Stromal cell of bone marrow (primary cell): ENCODE measurements at places on chromosomes 5 and 9.

GRCh38 chr9:83280268-83280667 is 217.3 kb upstream of the RASEF start:
- DNase-seq = no peak

- DNase-seq = no peak
Measured at GRCh38 chr5:56105511-56106291, 110.9 kb upstream of the IL6ST start.

GRCh38 chr9:70131296-70131695 is 87.6 kb downstream of the MAMDC2 start:
- no peak for DNase-seq

- DNase-seq = no peak
Measured at GRCh38 chr9:14175778-14176177, 138.2 kb downstream of the NFIB start.

- no peak for DNase-seq
Measured at GRCh38 chr5:142551338-142552067, 134.4 kb downstream of the FGF1 start.

DNA sequence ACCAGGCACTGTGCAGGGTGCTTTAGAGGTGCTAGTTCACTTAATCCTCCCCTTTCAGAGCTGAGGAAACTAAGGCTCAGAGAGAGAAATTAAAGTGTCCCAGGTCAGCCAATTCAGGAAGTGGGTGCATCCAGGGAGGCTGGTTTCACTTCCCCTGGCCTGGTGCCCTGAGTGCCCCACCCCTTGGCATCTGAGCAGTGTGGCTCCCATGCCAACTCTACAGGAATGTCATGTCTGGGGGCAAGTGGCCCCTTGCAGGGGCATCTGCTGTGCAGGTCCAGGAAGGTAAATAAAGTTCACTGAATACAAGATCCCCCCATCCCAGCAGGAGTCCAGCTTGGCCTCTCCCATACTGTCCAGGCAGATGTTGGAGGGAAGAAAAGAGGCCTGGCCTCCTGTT is 4.4 kb upstream of the N4BP3 start:
- no peak for DNase-seq

- no peak for DNase-seq
Measured at GRCh38 chr5:154071799-154072413, 33.1 kb downstream of the MFAP3 start.

DNA sequence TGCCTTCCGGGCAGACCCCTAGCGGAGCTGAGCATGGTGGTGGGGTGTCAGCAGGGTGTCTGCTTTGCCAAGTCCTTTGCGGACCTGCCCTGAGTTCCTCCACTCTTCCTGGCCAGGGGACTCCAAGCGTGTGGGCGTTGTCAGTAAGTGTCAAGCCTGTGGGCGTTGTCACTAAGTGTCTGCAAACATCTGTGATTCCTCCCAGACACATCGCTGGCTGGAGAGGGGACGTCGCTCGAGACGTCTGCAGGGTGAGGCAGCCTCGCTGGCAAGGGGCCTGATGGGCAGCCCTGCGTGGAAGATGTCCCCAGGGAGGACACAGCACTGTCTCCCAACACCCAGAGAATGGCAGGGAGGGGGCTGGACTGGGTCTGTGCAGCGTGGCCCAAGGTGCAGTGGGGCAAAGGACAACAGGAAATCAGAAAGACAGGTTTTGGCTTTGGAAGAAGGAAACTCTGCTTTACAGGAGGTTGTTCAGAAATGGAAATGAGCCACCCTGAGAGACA is 28.8 kb downstream of the ADAMTSL2 start:
- no peak for DNase-seq

DNA sequence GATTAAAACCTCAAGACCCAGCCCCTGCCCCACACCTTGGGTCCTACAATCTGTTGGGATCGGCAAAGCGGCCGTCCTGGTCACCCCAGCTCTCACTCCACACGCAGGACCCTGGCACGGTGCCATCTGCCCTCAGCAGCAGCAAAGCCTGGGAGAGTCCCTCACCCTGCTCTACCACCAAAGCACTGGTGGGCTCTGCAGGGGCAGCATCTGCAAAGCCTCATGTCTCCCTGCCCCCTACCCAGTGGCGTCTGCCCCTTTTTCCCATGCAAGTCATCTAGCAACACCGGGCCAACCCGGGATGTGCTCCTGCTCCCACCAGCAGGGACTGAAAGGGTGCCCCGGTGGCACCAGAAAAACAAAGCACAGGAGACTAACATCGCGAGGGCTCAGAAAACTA is 19.6 kb upstream of the CNOT6 start:
- DNase-seq = no peak

DNA sequence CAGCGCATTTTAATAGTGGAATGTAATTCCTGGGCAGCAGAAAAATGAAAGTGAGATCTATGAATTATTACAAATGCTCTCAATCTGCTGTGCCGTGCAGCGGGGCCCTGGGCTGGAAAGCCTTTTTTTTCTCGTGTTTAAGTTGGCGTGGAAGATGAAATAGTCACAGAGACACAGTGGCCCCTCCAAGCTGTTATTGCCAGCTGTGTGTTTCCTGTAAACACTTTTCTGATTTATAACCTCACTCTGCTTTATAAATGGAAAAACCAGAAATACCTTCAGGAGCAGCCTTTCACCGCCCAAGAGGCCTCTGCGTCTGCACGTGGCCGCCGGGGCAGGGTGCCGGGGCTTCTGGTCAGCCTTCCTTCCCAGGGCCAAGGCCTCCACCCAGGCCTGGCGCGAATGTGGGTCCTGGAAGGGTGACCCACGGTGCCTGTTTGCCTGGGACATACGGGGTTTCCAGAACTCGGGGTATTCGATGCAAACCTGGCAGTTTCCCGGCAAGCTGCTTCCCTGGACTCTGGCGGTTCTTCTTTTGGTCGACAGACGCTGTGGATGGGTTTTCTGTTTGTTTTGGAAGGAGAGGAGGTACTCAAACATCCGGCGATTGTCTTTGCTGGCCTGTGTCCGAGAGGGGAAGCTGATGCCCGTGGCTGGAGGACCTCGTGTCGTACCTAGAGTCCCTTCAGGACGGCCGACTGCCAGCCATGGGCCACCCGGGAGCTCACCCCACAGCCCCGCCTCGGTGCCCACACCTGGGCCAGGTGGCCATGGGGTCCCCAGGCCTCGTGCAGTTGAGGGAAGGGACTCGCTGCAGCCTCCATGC is 256.7 kb downstream of the PARP8 start:
- DNase-seq = no peak

- DNase-seq = no peak
Measured at GRCh38 chr9:115000217-115000639, 69.8 kb upstream of the TNFSF8 start.

DNA sequence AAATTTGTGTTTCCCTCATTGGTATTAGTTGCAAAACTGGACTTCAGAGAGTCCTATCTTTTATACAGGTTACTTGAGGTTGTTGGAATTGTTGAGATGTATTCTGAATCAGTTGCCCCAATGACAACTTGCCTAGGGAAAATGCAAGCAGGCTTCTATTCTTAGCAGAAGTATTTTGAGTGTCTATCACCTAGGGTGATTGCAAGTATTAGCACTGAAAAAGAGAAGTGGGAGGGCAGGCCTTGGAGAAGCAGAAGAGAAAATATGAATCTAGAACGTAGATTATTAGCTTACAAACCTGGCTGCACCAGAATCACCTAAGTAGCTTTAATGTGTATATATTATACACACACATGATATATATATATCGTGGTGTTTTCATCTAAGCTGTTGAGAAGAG is 43.2 kb downstream of the ADAMTS12 start:
- no peak for DNase-seq

GRCh38 chr9:7967093-7967827 is 167.7 kb upstream of the DMAC1 start:
- no peak for DNase-seq

DNA sequence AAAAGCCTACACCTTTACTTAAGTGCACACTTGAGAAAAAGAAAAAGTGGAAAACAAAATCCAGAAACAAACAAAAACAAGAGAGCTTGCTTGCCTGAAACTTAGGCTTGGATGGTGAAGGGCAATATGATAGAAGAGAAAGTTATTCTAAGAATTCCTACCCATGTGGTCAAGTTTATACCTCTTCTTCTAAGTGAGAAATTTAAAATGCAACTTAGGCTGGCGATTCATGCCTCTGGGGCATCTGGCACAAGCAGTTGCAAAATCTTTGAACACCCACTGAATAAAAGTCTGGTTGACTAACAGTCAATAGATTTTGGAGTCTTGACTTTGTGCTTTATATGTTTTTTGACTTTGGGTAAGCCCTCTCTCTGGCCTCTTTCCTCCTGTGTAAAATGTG is 239.6 kb downstream of the KDM4C start:
- DNase-seq = no peak

DNA sequence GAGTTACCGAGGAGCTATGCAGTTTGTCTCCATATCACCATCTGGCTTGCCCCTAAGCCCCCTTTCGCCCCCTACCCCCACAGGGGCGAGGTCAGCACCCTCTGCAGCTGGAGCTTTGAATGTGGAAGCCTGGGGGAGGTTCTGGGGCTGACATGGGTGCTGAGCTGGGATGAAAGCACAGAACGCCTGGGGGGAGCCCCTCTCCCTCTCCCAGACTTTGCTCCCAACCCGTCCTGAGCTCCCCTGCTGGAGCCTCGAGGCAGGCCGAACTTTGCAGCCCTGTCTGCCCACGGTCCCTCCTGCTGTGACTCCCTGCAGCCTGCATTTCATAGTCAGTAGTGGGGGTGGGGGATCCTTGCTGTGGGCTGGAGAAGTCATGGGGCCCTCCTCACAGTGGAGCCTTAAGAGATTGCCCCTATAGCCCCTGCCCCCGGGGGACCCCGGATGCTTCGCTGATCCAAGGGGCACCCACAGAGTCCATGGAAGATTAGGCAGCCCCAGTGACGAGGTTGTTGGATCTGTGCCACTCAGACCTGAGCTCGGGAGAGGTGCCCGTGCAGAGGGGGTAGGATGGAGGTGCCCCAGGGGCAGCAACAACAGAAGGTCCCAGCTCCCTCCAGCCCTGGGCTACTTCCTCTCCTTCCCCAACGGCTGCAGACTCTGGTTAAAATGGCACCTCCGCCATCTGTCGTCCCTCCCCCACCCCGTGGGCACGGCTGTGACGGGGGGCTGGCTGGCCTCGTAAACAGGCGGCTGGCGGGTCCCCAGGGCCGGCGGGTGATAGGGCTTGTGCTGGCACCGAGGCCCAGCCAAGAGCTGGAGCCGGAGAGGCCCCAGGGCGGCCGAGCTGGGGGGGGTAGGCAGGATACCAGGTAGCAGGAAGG is 162.0 kb downstream of the C9orf50 start:
- no peak for DNase-seq

GRCh38 chr9:93664549-93665120 is 88.3 kb downstream of the PHF2 start:
- no peak for DNase-seq

GRCh38 chr5:135027266-135027696 is 6.7 kb downstream of the PITX1 start:
- no peak for DNase-seq

DNA sequence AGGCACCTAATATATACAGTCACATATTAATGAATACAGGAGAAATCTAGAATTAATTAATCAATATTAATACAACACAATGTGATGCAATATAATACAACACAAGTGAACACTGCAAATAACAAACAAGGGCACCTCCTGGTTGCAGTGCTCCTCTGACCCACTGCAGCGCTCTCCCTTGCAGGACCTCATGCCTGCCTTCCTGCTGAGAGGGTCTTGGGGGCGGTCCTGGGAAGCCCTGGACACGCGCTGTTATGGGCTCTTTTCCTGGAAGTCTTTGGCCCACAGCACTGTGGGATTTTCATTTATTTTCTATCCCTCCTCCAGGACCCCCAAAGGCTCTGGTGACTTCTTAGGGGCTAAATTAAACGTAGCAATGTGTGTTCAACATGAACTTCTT is 485.8 kb downstream of the IRX1 start:
- no peak for DNase-seq

DNA sequence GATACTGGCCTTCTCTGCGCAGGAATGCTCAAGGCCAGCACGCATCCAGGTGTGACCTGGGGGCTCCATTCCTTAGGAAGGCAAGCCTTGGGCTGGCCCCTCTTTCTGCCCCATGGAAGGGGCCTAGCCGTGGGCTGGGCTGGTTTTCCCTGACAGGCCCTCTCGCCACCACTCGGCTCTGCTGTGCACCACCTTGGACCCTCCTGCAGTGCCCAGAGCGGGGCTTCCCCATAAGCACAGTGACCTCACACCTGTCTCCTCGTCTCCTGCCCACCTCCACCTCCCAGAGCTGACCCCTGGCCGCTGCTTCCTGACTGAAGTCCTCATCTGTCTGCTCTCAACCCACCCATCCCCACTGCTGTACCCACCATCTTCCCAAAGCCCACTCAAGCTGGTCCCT is 21.1 kb downstream of the UNC5A start:
- no peak for DNase-seq

- DNase-seq = no peak
Measured at GRCh38 chr5:9058666-9059065, 487.2 kb downstream of the SEMA5A start.

GRCh38 chr5:175202463-175203068 is 241.4 kb downstream of the DRD1 start:
- DNase-seq = no peak

- no peak for DNase-seq
Measured at GRCh38 chr9:101796044-101796443, 57.6 kb upstream of the GRIN3A start.

DNA sequence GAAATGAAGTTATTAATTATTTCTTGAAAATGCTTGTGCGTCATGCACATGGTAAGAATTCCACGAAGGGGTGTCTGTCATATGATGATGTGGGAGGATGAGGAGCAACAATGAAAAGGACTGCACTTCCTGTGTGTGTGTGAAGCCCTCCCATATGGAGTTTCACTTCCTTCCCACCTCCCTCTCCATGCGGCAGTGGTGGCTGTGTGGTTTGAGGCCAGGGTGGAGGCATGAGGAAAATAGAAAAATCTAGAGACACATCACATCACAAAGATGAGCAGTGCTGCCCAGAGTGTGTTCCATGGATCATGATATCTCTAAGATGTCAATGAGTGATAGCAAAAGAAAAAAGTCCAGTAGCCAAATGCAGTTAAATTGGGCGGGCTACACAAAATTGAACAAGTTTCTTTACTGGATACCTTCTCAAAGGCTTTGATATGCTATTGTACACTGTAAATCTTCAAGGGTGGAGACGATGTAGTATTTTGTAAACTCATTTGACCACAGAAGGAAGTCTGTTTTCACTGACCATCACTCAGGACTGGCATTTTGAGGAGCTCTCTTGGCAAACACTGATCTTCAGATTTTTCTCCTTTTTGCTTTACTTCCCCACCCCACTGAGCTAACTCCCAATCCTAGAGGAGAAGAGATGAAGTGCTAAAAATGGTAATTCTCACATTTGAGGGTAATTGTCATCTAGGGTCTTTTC is 55.7 kb upstream of the EQTN start:
- no peak for DNase-seq

GRCh38 chr5:179874136-179874535 is 15.5 kb upstream of the MRNIP start:
- DNase-seq = no peak

DNA sequence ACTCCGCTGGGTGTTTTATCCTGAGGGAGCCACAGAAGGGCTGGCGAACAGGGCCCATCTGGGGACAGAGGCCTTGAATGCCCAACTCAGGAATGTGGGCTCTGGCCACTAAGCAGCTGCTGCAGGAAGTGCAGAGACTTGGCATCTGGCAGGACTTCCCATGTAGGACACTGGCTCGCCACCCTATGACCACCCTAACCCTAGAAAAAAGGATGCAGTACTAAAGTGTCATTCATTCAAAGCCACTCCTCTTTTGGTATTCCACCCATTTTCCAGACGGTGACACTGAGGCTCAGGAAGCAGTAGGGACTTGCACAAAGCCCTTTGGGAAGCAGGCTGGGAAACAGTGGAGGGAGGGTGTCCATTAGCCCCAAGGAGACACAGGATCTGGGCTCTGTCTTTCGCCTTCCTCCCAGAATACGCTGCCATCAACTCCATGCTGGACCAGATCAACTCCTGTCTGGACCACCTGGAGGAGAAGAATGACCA is 3.0 kb downstream of the BBLN start:
- DNase-seq = no peak
